T-helper 17 cell (primary cell): ENCODE measurements at places on chromosomes 7 and 10.

DNA sequence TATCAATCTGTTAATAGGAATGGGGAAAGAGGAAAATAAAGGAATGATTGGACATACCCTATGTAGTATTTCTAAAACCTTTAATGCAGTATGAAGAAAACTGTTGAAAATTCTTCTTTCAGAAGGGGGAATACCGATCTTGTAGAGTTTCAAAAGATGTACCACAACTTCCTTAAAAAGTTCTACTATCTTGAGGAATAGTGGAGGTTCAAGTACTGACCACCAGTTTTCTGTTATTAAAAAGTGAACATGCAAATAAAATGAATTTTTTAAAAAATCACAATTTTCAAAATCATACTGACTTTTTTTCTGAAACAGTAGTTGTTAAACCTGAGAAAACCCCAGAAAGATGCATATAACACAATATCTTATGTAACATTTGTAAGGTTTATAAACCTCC lies 86.5 kb downstream of the HERC4 start:
- DNase-seq = no peak

DNA sequence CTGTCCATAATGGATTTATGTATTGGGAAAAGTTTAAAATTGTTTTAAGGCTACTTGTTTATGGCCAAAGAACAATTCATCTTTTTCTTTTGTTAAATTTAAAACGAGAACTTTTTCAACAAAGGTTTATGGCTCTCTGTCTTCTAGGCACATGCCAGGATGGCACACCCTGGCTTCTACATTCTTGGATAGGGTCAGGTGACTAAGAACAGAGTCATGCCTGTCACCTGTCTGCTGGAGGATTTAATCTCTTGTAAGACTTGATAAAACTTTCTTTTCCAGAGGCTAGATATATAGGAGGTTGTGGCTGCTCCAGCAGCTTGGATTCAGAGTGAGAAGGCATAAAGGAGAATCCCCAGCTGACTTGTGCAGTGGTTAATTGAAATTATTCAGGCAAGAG lies 915.4 kb downstream of the GATA3 start:
- DNase-seq = no peak

DNA sequence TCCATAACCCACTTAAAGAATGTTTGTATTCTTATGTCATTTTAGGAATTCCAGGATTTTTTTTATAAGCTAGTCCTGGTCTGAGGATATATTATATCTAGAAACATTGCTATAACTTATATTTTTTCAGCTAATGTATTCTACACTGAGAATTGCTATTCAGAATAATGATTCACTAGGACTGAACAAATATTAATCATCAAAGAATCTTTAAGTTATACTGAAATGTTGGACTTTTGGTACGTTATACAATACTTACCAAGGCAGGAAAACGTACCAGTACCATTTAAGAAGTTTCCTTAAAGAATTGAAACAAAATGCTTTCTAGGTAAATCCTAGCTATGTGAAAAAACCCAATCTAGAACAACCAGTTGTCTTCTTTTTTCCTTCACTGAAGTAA lies 18.4 kb downstream of the PTTG1IP2 start:
- no peak for DNase-seq

- DNase-seq = no peak
Observed at GRCh38 chr7:82053453-82054032, 283.7 kb upstream of the HGF start.

GRCh38 chr7:158549616-158550393 lies 37.8 kb downstream of the PTPRN2 start:
- DNase-seq = no peak

- no peak for DNase-seq
Observed at GRCh38 chr10:62561151-62561550, 187.0 kb downstream of the ZNF365 start.

- DNase-seq = peak; percentile 80
Observed at GRCh38 chr10:43322769-43323168, 48.7 kb upstream of the FXYD4 start.

DNA sequence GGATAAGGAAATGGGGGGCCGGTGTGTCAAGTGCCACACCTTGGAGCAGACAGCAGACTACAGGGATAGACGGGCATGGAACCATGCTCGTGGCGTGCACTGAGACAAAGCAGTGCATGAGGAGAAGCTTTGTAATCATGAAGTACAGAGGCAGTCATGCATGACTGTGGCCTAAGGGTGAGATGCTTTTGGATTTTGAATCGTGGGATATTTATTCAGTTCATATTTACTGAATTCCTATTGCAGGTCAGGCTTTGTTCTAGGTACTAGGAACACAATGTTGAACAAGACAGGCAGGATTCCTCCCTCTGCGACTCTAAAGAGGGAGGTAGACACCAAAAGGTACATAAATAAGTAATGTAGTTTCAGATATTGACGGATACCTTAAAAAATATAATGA lies 597.6 kb downstream of the PARD3 start:
- no peak for DNase-seq
